ENCODE measurements at places on chromosomes 7 and 10. TPM values are rescaled to one million over a fixed set of nuclear protein-coding genes. Genes with fewer than 3 reads are reported as not detected.
A peak's percentile ranks its signal among the peaks of the same experiment; 100 is the strongest.

DNA sequence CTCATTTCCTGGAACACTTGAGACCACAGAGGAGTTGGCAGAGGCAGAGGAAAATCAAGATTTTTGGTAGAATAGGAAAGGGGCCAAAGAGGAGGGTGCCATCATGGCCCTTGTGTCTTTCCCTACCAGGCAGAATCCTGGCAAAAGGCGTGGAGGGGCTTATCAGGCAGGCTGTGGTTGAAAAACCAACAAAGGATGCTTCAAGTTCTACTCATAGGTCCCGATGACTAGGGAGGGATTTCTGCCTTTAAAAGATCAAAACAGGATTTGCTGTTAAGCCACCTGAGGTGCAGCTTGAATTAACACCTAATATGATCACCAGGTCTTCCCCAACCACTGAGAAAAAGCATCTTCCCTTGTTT, 45.7 kb downstream of the BPGM start:
- H3K27me3 ChIP-seq = no peaks in the 10 kb centered on the region
- no peak overlapping the region for H3K27ac ChIP-seq
- no peaks in the 10 kb centered on the region for H3K36me3 ChIP-seq
- no peak for DNase-seq
- no peak overlapping the region for H3K4me3 ChIP-seq

Gene CXCL12
- total RNA-seq = not detected

- peaks cover 22% of the 10 kb centered on the region for H3K27me3 ChIP-seq
- no peak for DNase-seq
- no peak overlapping the region for H3K4me3 ChIP-seq
- no peak overlapping the region for H3K27ac ChIP-seq
- no peaks in the 10 kb centered on the region for H3K36me3 ChIP-seq
- H3K4me1 ChIP-seq = peaks cover 3% of the 10 kb centered on the region
Observed at GRCh38 chr10:98323221-98324164, 55.5 kb upstream of the LOXL4 start.

- no peaks in the 10 kb centered on the region for H3K36me3 ChIP-seq
- no peak overlapping the region for H3K27ac ChIP-seq
- no peaks in the 10 kb centered on the region for H3K4me1 ChIP-seq
- DNase-seq = no peak
- no peak overlapping the region for H3K4me3 ChIP-seq
- H3K27me3 ChIP-seq = peaks cover 23% of the 10 kb centered on the region
Observed at GRCh38 chr7:27123007-27123476, 7.5 kb downstream of the HOXA4 start.

GRCh38 chr7:99625961-99626360, 9.2 kb downstream of the ZSCAN25 start:
- peak overlapping the region; percentile 96 for H3K27ac ChIP-seq
- H3K27me3 ChIP-seq = no peaks in the 10 kb centered on the region
- peaks cover 61% of the 10 kb centered on the region for H3K4me1 ChIP-seq
- DNase-seq = no peak
- H3K4me3 ChIP-seq = no peak overlapping the region

GRCh38 chr7:92155108-92155739, 20.9 kb upstream of the CYP51A1 start:
- DNase-seq = no peak
- peaks cover 1% of the 10 kb centered on the region for H3K36me3 ChIP-seq
- peaks cover 9% of the 10 kb centered on the region for H3K27me3 ChIP-seq
- no peak overlapping the region for H3K27ac ChIP-seq
- H3K4me1 ChIP-seq = peaks cover 5% of the 10 kb centered on the region

GRCh38 chr10:110493832-110494426, 3.8 kb upstream of the DUSP5 start:
- H3K4me3 ChIP-seq = no peak overlapping the region
- DNase-seq = no peak
- H3K36me3 ChIP-seq = peaks cover 17% of the 10 kb centered on the region
- no peak overlapping the region for H3K27ac ChIP-seq

- H3K4me3 ChIP-seq = no peak overlapping the region
- H3K27me3 ChIP-seq = no peaks in the 10 kb centered on the region
- H3K4me1 ChIP-seq = no peaks in the 10 kb centered on the region
- peak; percentile 15 for DNase-seq
- H3K36me3 ChIP-seq = no peaks in the 10 kb centered on the region
- no peak overlapping the region for H3K27ac ChIP-seq
Observed at GRCh38 chr10:132111121-132111731, 45.5 kb downstream of the JAKMIP3 start.

- peaks cover 56% of the 10 kb centered on the region for H3K4me1 ChIP-seq
- H3K4me3 ChIP-seq = no peak overlapping the region
- no peak for DNase-seq
- no peak overlapping the region for H3K27ac ChIP-seq
- H3K27me3 ChIP-seq = peaks cover 5% of the 10 kb centered on the region
Observed at GRCh38 chr10:110223298-110223925, 16.0 kb downstream of the MXI1 start.

Gene FEZF1
- total RNA-seq = not detected

All from activated CD8-positive, alpha-beta memory T cell treated with anti-CD3 and anti-CD28 coated beads, Interleukin-2, amount 10 ng/mL, durations not matched to agents 7 days and 5 days (primary cell).